Activated T-helper 1 cell treated with anti-CD3 and anti-CD28 coated beads, Interleukin-2, amount 50 U/mL, for 16 hours (primary cell): ENCODE measurements at places on chromosomes 3 and 15.

- no peak for DNase-seq
Measured at GRCh38 chr15:51799282-51800252, 29.9 kb upstream of the TMOD3 start.

- no peak for DNase-seq
Measured at GRCh38 chr15:70101459-70102113, 3.9 kb upstream of the TLE3 start.

DNA sequence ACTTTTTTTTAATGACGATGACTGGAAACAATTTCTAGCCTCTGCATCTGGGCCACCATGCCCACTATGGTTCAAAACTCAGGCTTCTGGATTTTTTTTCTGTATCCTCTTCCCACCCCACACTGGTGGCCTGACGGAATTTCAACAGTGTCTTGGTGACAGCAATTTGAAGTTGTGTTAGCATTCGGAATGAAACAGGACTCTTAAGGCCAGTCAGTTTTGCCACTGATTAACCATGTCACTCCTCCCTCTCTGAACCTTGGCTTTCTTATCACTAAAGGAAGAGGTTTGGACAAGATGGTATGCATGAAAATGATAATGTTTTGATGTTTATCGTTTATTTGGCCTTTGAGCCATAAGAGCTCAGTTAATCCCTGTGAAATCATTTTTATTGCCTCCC is 41.6 kb upstream of the BDH1 start:
- no peak for DNase-seq

GRCh38 chr3:112170046-112170445 is 37.0 kb upstream of the GCSAM start:
- DNase-seq = no peak

DNA sequence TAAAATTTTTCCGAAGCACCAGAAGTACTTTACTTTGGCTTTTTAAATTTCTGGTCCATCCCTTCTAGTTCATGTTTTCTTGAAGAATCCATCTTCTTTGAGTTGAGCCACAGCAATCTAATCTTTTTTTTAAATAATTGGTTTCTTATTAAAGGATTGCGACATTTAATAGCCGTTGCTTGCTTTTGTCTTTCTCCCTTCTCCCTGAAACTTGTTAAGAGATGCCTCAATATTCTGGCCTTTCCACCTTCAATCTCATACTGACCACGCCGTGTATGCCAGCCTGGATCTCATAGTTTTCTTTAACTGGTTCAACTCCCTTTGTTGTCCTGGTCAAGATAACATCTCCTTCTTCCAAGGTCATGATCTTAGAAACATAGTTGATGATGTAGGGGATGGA is 18.4 kb upstream of the RPLP1 start:
- no peak for DNase-seq

- no peak for DNase-seq
Measured at GRCh38 chr3:130712718-130713423, 33.8 kb downstream of the PIK3R4 start.

DNA sequence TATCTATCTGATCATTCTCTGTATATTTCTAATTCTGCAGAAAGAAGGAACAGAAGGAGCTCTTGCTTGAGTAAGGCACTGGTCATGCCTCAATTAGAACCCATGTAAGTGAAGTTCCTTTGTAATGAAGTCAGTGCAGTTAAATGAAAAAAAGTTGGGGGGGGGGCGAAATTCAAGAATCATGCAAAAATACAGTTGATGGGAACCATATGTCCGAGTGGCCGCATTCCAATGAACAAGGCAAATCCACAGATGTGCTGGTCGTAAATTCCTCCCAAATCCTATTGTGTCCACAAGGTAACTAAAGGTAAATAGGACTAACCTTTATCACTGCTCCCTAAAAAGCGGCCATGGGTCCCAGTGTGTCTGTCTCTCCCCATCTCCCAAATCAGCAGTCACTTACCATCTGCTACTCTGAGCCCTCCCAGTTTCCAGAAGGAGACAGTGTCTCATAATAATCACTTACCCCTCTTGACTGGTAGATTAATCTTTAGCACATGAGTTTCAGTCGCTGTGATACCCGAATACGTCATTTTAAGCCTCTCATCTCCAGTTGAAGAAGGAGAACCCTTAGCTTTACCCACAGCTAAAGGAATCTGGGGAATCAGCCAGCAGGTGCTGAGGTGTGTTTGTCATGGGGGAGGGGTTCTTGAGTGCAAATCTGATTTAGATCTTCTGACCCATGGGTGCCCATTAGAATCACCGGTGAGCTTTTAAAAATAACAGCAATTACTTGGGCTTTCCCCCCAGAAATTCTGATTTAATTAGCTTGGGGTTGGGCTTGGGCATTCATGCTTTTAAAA is 56.3 kb upstream of the EPHB3 start:
- DNase-seq = no peak

DNA sequence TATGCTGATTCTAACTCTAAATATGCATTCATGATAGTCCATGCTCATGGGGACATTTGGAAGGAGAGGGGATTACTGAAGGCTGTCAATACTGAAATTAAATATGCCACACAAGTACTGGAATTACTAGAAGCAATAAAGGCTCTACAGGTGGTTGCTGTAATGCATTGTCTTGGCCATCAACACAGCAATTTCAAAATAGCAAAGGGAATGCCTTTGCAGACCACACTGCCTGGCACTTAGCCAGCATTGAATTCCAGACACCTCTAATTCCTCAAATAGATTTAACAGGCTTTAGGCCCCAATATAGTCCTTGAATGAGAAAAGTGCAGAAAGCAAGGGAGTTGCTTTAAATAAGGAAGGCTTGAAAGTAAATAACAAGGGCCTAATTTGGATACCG is 115.8 kb upstream of the PLCL2 start:
- DNase-seq = no peak

DNA sequence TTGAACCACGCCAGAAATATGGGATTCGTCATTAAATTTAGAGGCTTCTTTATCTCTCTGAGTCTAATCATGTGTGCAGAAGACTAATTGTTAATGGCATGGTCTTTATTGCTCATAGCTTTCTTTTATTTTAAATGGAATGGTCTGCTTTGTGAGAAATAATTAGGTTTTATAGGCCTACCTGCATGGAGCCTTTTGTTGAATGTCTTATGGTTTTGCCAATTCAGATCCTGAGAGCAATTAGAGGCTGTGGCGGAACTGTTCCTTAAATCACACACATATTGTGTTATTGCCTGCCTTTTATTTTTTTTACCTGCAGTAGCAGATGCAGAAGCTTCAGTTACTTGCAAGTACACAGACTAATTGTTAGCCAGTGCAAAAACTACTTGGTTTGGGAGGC is 306.2 kb downstream of the NLGN1 start:
- DNase-seq = no peak

DNA sequence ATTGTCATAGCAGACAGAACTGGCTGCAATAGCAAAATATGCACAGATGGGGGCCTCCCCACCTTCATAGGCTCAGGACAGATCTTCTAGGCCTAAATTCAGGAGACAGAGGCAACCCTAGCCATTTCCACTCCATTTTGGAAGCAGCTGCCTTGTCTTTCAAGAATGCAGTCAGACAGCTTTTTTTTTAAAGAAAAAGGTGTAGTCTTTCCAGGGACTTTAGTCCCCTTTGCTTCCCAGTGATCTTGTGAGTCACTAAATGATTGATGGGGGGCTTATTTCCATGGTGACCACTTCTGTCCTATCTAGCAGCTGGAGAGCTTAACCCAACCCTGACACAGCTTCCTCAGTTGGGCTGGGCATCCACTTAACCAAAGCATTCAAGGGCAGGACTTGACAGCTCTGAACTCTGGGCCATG is 165.9 kb downstream of the TPRG1 start:
- DNase-seq = no peak

- DNase-seq = no peak
Measured at GRCh38 chr3:190024912-190025311, 95.8 kb downstream of the P3H2 start.

DNA sequence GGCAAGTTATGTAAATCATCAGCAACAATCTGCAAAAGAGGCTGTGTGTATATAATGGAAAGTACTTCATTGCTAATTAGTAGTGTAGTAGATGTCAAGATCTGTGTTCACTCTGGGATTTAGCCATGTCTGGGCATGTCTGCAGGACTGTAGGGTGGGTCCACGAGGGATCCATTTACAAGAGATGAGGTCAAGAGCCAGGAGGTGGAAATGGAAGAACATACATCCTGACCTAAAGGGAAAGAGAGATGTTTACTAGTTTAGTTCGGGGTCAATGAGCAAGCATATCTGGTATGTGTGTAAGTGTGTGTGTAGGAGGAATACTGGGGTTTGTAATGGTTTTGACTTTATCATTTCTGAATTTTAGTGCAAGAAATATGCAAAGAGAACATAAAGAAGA is 171.5 kb upstream of the NANOGP8 start:
- DNase-seq = no peak

DNA sequence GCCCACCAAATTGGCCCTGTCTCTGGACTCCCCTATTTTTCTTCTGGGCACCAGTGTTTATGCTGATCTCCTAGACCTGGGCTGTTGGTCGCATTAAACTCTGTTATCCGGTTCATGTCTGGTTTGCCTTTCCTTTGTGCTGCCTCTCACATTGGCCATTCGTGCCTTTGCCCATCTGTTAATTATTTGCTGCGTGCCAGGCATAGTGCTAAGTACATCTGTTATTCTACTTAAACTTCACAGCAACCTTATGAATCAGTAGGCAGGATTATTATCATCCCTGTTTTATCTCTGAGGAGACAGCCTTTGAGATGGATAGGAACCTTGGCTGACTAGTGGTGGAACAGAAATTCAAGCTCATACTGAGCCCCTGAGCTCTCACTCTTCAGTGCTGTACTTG is 76.0 kb downstream of the THSD4 start:
- no peak for DNase-seq

DNA sequence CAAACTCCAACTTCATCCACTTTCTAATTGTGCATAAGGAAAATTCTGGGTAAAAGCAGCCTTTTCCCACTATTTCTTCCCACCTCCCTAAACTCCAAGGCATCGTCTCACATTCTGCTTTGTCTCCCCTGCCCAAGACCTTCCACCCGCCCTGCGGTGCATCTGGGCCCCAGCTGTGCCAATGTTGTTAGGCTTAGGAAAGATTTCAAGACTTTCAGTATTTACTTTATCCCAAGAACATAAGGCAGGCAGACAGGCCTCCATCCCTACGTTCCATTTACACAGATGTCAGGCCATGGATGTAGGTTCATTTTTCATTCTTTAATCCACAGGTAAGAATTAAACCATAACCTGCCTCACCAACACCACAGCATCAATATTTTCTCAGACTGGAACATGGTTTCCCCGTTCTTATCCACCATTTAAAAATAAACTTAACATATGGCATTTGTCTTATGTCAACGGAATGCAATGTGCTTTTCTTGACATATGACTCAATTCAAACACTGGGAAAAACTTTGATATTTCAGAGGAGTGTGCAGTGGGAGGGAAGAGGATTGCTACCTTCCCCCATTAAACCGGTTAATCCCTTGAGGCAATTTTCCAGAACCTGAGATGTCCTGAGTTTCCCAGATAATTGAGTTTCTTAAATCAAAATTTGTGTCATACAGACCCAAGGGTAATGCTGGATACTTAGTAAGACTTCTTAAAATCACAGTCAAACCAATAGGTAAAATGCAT is 238.0 kb upstream of the LRIG1 start:
- no peak for DNase-seq

DNA sequence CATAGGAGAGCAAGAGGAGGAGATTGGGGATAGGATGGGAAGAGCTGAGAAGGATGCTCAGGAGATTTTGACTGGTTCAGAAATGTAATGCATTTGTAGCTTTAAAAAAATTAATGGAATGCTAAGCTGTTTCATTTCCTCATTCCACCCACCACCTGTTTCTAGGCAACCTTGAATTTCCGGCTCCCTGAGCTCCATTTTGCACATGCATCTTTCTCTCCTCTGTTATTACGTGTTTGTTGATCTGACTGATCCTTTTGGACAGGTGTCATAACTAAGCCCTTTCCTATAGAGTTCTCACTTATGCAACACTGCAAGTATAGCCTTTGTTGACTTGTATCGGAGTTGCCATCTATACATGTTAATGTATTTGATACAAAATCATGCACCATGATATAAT is 4.3 kb downstream of the TMPRSS7 start:
- no peak for DNase-seq

- no peak for DNase-seq
Measured at GRCh38 chr3:152899306-152899705, 64.4 kb downstream of the P2RY1 start.

- DNase-seq = no peak
Measured at GRCh38 chr3:125322166-125322565, 53.0 kb downstream of the ZNF148 start.

DNA sequence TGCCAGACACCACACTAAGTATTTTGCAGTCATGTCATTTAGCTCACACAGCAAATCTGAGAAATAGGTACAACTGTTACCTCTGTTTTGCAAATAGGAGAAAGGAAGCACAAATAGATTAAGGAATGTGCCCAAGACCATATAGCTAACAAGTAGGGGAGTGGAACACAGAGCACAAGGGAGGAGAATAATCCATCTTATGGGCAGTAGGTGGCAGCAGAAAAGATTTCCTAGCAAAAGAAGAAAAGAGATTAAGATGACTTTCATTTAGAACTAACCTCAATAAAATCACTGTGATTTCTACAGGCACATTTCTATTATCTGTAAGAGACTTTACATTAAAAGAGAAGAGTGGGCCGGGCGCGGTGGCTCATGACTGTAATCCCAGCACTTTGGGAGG is 49.1 kb downstream of the NR1I2 start:
- no peak for DNase-seq

GRCh38 chr15:72964135-72964534 is 88.1 kb upstream of the NEO1 start:
- no peak for DNase-seq

DNA sequence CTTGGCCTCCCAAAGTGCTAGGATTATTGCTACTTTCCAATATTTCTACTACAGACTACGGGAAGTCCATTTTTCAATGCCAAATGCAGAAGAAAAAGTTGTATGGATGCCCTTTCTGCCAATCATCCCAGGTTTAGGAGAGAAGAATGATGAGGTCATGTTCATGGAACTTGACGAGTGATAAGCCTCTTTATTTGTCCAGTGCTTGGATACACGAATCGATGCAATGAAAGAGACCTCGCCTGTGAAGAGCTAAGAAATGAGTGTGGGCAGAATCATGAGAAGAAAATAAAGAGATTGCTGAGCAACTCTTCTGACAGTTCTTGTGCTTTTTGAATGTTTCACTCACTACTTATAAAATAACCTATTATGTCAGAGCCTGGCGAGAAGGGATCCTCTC is 996 bp upstream of the SLC28A1 start:
- DNase-seq = no peak

DNA sequence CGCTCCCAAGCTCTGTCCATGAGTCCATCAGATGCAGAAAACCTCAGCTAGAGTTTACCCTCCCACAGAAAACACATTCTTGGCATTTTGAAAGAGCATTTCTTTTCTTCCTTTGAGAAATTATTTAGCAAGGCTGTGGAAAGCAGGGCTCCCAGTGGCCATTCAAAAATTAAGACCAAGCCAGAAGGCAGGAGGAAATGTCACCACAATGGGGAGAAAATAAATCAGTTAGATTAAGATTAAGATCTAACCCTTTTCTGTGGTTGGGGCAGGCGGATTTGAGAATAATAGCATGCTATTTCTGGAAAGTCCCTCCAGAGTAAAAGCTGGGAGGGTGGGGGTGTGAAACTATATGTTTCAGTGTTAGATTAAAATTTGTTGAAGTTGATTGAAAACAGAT is 20.2 kb downstream of the LRIG1 start:
- DNase-seq = no peak
